Trophoblast cell (in vitro differentiated cells and primary cell): ENCODE measurements at places on chromosomes 5 and 9.

- no peaks in the 10 kb centered on the region for H3K36me3 ChIP-seq
- no peak for DNase-seq
- no peaks in the 10 kb centered on the region for H3K27me3 ChIP-seq
- no peak overlapping the region for H3K4me3 ChIP-seq
Measured at GRCh38 chr5:150603052-150603451, 37.4 kb upstream of the SYNPO start.

- no peak for DNase-seq
- no peaks in the 10 kb centered on the region for H3K27me3 ChIP-seq
- H3K4me3 ChIP-seq = no peak overlapping the region
- H3K27ac ChIP-seq = no peak overlapping the region
Measured at GRCh38 chr9:6777213-6777902, 19.6 kb downstream of the KDM4C start.

DNA sequence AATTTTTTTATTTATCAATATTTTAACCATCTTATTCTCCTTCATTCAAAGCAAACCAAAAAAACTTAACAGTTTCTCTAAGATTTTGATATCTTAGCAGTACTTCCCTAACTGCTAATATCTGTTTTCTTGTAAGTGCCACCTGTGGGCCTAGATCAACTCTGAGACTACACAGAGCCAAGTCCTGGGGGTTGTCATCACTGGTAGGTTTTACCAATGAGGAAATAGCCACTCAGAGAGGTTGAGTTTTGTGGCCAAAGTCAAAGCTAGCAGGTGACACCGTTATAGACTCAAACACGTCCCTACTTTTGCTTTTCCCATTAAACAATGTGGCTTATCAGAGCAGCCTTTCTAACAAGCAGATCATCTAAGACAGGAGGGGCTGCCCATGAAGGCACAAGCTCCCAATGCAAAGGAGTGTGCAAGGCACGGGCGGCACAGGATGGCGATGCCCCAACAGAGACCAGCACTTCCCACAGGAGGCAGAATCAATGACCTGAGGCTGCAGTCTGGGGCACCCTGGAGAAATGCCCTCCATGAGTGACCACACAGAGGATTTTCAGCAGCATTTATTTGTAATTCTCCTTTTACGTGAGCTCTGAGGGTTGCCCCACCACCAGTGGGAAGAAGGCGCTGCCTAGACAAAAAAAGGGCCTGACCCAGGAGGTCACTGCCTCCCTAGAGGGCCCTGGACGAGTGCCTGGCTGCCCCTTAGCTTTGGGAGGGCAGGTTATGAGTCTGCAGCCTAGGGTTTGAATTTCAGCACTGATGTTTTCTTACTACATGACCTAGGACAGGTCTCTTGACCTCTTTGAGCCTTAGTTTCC lies 7.4 kb downstream of the TBC1D2 start:
- H3K27ac ChIP-seq = no peak overlapping the region
- H3K4me3 ChIP-seq = no peak overlapping the region
- peaks cover 33% of the 10 kb centered on the region for H3K4me1 ChIP-seq
- no peaks in the 10 kb centered on the region for H3K27me3 ChIP-seq
- peaks cover 6% of the 10 kb centered on the region for H3K36me3 ChIP-seq

GRCh38 chr5:134124289-134125038 lies 10.0 kb downstream of the TCF7 start:
- H3K4me1 ChIP-seq = peaks cover 8% of the 10 kb centered on the region
- H3K36me3 ChIP-seq = peaks cover 22% of the 10 kb centered on the region
- DNase-seq = no peak
- no peak overlapping the region for H3K27ac ChIP-seq
- H3K4me3 ChIP-seq = no peak overlapping the region
